ENCODE measurements at places on chromosomes 4 and X.

DNA sequence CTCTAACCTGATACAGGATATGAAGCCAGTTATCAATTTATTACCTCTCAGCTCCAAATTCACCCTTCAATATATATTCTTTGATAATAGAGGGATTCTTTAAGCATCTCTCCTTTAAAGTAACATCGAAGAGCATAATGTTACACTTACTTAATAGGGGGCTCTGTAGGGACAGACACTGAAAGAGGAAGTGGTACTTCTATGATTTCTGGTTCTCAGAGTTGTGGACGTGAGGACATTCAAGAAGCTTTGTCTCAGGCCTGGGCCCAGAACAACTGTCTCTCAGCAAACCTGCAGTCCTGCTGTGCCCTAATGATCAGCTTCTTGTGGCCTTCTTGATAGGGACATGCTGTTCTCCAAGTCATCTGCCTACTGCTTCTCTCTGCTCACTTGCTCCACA is 4.2 kb upstream of the ZXDB start:
- no peak for DNase-seq

GRCh38 chr4:165827018-165827417 is 46.0 kb upstream of the TLL1 start:
- DNase-seq, result no peak

DNA sequence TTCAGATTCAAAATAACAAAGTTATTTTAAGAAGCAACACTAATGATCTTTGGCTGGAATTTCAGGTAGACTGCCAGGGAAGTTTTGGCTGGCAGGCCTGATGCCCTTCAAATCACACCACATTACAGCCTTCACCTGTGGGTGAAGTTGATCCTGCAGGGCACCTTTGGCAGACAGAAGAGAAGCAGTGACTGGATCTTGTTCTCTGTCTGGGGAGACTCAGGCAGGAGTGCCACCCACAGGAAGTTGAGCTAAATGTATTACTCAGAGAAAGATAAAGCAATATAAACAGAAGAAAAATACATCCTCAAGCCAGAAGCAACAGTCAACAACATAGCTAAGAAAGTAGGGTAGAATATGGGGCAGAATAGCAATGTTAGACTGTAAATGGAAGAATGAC is 12.8 kb upstream of the CFAP299 start:
- no peak for DNase-seq

GRCh38 chrX:66023385-66024091 is 16.3 kb downstream of the VSIG4 start:
- no peak for DNase-seq

DNA sequence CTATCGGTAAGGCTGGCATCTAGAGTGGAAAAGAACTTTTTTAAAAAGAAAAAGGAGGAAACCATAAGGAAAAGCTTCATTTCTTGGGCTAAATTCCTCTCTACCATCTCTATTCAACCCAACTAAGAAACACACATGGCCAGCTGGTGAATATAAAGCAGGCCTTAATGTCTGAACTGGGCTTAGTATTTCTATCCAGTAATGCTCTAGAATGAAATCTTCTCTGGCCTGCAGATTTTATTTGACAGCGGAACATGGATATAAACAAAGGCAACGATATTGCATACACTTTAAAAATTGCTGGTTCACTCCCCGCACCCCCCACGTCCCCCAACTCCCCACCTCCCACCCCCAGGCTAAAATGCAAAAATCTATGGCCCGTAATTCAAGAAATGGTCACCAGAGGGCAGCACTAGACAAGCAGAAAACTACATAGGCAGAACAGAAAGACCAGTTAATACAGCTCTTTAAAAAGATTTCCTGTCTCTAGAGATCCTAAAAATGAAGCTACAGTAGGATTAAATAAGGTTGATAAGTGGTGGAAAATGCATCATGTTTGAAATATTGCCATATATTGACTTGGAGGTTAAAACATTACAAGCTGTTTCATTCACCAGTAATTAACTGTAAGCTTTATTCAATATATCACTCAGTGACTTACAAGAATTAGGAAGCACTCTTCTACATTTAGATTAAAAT is 155.2 kb upstream of the GALNT7 start:
- no peak for DNase-seq

- peak; percentile 37 for DNase-seq
These were observed 71.0 kb downstream of the PRSS12 start for GRCh38 chr4:118281611-118282442.

GRCh38 chr4:86032476-86033022 is 327.3 kb downstream of the MAPK10 start:
- no peak for DNase-seq

DNA sequence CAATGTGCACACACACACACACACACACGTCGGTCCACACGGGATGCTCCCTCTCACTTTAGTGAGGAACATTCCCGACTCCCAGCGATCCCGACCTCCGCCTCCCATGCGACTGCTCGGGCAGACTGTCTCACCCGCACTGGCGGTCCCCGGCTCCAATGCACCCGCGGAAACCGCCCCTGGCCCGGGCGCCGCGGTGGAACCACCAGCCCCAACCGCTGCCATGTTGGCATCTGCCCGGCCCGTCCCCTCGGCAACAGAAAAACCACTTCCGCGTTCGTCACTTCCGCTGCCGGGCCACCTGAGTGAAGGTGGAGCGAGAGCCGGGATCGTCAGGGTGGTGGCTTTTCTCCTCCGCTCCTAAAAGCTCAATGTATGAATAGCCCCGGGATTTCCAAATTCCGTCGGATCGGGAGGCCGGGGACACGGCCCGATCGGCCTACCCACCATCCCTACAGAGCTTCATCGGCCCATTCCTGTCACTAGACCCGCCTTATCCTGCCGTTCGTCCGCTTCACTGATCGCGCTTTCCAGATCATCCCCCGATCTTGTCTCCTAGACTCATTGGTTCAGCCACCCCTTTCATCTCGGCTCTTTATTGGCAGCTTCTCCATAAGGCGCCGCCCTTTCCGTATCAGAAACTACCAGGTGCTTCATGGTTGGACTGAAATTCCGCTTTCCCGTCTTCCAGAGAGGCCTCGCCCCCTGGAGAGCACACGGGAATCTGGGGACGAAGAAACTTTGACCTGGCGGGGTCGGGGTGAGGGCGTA is at the start of gene SLC35A2:
Gene SLC35A2 (minus strand): TSS at position 235 of the 771 bp plus-strand sequence. CDS start 10 bp downstream, at position 225.
- peak; percentile 86 for DNase-seq

DNA sequence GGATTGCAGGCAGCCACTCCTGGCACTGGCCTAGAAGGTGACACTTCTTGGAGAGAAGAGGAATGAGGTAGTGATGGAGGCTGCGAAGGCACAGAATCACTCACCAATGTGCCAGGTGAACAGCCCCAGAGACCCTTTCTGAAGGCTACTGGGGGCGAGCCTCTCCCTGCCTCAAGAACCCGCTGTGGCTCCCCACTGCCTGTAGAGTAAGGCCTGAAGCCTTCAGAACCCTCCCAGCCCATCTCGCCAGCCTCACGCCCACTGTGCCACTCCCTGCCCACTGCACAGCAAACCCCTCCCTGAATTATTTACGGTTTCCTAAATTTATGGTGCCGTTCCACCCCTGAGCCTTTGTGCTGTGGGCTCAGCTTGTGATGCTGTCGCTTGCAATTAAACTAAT is 24.2 kb upstream of the SORCS2 start:
- DNase-seq, result no peak

GRCh38 chrX:47030339-47030738 is 47.9 kb upstream of the RGN start:
- DNase-seq, result no peak

GRCh38 chr4:73438582-73439215 is 2.7 kb downstream of the AFP start:
- no peak for DNase-seq

- no peak for DNase-seq
These were observed 36.1 kb downstream of the PHOX2B start for GRCh38 chr4:41712425-41712824.

- DNase-seq, result no peak
These were observed 1290.1 kb downstream of the PCDH7 start for GRCh38 chr4:32010221-32010620.

DNA sequence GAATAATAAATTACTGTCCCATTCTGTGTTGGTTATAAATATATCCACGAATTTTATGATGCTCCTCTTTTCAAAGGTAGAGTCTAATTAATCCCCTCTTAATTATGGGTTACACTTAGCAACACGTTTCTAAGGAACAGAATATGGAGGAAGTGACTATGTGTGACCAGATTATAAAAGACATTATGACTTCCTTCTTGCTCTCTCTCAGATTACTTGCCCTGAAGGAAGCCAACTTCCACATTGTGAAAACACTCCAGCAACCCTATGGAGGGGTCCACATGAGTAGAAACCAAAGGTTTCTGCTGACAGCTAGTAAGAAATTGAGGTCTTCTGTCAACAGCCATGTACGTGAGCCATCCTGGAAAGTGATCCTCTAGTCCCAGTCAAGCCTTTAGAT is 59.3 kb downstream of the WDFY3 start:
- no peak for DNase-seq

DNA sequence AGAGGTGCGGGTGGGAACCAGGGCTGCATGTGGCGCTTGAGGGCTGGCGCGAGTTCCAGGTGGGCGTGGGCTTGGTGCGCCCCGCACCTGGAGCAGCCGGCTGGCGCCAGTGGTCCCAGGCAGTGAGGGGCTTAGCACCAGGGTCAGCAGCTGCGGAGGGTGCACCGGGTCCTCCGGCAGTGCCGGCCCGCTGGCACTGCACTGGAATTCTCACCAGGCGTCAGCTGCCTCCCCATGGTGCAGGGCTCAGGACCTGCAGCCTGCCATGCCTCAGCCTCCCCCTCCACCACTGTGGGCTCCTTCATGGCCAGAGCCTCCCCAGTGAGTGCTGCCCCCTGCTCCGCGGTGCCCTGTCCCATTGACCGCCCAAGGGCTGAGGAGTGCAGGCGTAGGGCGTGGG is 174.0 kb downstream of the ADAM29 start:
- no peak for DNase-seq

DNA sequence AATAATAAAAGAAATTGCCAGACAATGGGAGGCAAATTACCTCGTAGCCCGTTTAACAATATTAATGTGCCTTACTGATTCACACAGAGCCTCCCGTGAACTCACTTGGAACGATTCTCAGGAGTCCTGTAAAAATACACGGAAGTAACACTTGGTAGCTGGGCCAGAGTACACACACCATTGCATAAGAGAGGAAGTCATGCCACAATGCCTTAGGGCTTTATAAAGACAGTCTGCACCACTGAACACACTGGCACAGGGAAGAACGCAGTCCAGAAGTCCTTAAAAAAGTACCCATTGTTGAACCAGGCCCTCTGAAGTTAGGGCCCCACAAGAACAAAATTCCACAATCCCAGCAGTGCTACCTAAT is 15.1 kb downstream of the SLC2A9 start:
- DNase-seq, result no peak

DNA sequence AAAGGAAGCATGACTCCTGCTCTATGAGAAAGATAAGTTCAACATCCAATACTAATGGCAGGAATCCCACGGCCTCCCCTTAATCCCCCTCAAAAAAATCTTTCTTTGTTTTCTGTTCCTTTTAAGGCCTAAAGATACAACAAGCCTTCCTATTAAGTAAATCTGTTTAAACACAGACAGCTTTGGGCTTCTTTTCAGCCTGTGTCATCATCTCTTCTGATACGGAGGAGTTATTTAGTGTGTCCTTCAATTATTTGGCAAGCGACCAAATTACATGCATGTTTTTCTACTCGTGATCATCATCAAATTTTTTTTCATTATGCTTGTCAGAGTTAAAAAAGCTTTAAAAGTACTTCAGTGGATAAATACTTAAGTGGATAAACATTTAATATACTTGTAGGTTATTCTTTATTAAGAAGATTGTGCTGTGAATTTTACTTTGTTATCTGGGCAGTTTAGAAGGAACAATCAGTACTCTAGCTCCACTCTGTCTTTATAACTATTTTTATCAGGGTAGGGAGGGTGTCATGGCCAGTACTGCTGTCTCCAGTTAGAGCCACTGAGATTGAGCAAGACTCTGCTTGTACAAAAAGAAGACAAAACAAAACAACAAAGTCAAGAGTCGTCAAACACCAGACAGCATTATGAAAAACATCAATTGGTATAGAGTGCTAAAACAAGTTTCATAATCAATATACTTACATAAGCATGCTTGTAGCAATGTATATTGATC is 210.7 kb downstream of the PRR32 start:
- no peak for DNase-seq

DNA sequence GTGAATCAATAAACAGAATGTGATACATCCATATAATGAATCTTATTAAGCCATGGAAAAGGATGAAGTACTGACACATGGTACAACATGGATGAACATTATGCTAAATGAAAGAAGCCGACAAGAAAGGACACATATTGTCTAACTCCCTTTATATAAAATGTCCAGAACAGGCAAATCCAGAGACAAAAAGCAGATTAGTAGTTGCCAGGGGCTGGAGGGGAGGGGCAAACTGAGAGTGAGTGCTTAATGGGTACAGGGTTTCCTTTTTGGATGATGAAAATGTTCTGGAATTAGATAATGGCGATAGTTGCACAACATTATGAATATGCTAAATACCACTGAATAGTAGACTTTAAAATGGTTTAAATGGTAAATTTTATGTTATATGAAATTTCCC is 17.4 kb downstream of the ADGRG4 start:
- DNase-seq, result no peak

GRCh38 chr4:171334549-171334948 is 478.7 kb upstream of the GALNTL6 start:
- DNase-seq, result no peak

Measured in left cardiac atrium (tissue), 4 donors.